Right ventricle myocardium superior (tissue), 1 donor: ENCODE measurements at places on chromosomes 3 and 15. TPM values are rescaled to one million over a fixed set of nuclear protein-coding genes. Genes with fewer than 3 reads are reported as not detected.

Gene CPA3
- 2.1 TPM for total RNA-seq

Gene NDUFB4
- 570 TPM for total RNA-seq

Gene CSTA
- total RNA-seq = 0.73 TPM

Gene CKMT1B
- 0.75 TPM for total RNA-seq

Gene ATP13A5
- total RNA-seq = not detected

- DNase-seq = no peak
Observed at GRCh38 chr15:57923750-57924149, 141.8 kb downstream of the ALDH1A2 start.

DNA sequence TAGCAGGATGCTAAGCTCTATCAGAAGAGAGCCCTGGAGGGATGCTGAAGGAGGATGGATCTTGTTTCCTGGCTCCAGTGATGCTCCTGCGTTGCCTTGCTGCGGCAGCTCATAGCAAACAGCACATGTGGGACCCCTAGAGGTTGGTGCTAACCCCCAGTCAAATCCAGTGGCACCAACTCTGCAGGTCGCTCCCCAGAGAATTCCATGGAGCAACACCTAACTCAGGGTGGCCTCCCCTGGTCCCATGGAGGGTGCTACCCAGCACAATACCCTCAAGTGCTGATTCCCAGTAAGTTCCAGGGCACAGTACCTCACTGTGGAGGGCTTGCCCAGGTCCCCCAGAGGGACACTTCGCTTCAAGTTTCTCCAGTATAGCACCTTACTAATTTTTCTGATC, 231.2 kb downstream of the NEK10 start:
- DNase-seq = no peak

DNA sequence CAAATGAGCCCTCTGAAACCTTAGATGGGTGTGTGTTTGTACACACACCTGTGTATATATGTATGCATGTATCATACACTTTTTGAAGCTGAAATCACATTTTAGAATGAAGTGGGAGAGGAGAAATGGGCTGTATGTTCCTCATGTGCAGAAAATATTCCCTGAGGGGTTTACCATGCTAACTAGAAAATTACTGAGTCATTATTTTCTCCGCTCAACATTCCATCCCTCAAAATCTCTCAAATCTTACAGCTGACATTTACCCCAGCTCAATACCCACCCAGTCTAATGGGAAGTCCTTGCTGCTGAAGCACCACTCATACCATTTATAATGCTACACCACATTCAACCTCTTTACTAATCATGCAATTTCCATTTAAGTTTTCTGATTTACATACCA, 138.6 kb downstream of the P2RY1 start:
- no peak for DNase-seq

DNA sequence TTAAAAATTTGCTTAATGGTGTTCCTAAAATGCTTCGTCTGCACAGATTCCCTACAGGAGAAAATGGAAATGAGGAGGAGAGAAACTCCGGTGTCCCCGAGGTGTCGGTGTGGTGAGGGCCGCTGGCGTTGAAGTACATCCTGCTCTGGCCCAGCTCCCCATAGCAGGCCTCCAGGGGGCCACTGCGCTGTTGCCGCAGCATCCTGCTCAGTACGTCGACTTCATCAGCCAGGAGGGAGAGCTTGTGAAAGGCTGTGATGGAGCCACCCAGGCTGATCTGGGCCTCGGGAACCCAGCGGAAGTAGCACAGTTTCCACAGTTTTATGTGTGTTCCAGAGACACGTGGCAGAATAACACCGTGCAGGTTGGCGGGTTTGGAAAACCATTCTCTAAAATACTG, 37.8 kb downstream of the FAN1 start:
- DNase-seq = no peak

DNA sequence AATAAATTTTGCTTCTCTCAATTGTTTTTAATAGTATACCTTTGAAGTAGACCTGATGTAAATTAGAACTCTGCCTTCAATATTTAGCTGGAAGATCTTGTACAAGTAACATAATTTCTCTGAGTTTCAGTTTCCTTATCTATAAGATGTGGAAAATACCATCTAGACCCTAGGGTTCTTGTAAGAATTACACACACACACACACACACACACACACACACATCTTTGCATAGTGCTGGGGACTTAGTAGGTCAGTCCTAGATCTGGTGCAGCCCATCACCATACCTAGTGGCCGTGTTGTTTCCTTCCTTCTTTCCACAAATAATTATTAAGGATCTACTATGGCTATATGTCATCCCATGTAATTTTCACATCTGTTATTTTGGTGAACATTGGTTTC, 11.0 kb downstream of the TRAT1 start:
- no peak for DNase-seq

DNA sequence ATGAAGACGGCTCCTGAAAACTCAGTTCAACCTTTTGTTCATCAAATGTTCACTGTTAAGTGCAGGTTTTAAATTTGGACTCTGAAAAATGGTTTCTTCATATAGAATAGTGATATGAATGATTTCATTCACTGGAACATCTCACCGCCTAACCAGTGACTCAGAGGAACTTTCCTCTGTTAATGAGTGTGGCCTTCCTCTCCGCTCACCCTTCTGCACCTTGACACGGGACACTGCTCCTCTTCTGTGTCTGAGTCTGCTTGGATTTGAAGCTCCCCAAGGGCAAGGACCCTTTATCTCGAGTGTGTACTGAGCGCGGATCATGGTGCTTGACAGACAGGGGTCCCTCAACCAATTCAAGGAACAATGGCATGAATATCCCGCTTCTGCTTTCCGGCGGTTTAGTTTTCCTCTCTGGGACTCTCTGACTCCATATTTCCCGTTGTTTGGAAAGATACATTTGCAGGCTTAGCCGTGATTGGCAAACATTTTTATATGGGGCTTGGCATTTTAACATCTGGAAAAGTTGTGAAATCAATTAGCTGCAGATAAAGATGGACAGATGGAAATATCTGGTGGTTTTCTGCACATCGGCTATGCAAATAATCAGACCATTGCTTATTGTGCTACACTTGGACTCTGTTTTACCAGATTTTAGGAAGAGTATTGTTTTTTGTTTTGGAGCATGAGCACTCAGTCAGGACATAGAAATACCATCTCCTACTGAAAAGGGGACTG, 20.9 kb downstream of the KBTBD8 start:
- DNase-seq = no peak

DNA sequence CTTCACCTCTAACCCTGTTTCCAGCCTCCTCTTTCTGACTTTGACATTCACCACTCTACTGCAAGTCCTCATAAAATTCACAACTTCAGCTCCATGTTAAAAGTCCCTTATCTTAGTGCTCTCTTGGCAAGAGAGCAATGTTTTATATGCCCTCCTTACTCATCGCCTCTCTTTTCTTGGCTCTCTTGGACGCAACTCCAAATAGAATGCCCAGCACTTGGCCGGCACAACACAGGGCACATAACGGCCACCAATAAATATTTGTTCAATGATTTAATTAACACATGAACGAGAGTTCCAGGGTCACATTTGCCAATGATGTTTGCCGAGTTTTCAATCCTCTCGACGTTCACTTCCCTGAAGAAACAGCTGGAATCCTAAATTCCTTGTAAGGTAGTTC, 401.4 kb downstream of the ROBO1 start:
- DNase-seq = no peak

DNA sequence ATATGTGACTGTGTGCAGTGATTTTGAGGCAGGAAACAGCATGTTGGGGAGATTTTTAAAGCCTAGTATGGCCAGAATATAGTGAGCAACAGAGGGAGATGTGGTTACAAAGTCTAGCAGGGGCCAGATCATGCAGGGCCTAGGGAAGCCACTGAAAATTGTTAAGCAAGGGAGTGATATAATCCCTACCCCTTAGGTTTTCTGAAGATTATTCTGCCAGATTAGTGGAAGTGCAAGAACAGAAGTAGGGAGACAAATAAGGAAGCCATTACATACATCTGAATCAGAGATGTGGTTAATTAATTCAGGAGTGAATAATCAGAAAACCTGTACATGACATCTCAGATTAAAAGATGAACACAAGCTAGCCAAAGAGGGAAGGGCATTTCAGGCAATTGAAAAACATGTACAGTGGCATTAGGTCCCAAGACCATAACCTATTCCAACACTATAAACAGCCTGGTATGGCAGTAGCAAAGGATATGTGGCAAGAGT, 54.8 kb downstream of the MSL2 start:
- DNase-seq = no peak

DNA sequence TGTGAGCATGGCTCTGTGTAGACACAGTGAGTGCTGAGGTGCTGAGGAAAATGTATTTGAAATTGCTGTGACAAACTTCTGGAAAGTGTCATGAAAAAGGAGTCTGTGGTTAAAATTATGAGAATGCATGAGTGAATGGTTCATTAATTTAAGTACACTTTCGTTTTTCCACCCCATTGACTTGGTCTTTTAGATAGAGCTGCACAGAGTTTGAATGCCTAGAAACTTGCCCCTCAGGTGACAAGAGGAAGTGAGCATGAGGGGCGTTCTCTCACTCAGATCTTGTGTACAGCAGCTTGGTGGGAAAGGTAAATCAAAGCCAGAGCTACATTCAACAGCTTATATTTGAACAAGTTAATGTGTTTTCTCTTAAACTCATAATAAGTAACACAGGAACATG, 296.8 kb downstream of the WDR72 start:
- no peak for DNase-seq

GRCh38 chr3:8932507-8932906, 30.8 kb downstream of the RAD18 start:
- no peak for DNase-seq

GRCh38 chr3:189270248-189270832, 98.6 kb downstream of the TPRG1 start:
- peak; percentile 41 for DNase-seq

GRCh38 chr15:68447209-68447608, 15.2 kb upstream of the ITGA11 start:
- no peak for DNase-seq

- no peak for DNase-seq
Observed at GRCh38 chr15:73142802-73143762, 90.8 kb downstream of the NEO1 start.

DNA sequence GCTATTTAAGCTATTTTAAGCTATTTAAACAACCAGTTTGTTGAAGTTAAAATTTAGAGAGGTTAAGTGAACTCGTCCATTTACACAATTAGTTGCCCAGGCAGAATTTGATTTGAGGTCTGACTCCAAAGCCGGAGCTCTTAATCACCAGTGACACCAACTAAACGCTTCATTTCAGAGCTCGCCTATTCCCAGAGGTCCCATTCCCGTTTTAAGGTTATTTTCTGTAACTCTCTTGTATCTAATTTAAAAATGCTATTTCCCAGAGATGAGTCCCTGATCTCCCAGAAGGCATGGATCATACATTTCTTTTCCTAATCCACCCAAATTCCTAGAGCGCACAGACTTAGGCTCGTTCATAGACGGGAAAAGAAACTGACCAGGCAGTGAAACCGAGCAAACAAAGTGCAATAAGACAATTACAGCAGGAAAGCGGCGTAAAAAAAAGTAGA, 904 bp upstream of the MCTP2 start:
- no peak for DNase-seq

GRCh38 chr3:49718858-49719213, 648 bp downstream of the AMIGO3 start:
- DNase-seq = no peak

DNA sequence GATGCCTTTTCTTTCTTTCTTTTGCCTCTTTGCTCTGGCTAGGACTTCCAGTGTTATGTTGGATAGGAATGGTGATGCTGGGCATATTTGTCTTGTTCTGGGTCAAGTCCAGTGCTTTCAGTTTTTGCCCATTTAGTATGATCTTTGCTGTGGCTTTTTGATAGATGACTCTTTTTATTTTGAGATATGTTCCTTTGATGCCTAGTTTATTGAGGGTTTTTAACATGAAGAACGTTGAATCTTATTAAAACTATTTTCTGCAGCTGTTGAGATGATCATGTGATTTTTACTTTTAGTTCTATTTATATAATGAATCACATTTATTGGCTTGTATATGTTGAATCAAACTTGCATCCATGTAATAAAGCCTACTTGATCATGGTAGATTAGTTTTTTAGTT, 363.8 kb upstream of the RASGRP1 start:
- no peak for DNase-seq

DNA sequence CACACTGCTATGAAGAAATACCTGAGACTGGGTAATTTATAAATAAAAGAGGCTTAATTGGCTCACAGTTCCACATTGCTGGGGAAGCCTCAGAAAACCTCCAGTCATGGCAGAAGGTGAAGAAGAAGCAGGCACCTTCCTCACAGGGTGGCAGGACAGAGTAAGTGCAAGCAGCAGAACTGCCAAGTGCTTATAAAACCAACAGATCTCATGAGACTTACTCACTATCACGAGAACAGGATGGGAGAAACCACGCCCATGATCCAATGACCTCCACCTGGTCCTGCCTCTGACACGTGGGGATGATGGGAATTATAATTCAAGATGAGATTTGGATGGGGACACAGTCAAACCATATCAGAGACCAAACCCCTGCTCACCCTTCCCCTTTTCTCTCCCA, 75.0 kb downstream of the TRIM69 start:
- no peak for DNase-seq

DNA sequence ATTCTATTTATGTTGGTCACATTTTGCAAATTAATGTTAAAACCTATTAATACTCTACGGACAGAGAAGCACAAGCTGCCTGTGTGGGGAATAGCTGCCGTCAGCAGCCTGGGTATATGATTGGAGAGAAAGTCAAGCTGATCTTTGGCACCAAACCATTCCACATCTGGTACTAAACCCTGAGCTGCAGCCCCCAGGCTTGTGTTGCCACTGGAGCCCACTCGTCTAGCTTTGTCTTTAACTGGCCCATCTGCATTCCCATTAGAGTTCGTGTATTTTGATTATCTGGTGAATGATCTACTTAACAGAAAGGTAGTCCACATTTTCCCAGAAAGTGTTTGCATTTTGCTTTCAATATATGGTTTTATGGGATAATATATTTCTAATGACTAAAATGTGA, 5.4 kb downstream of the NDUFB4 start:
- no peak for DNase-seq

- DNase-seq = no peak
Observed at GRCh38 chr3:177703788-177704187, 506.5 kb upstream of the TBL1XR1 start.

DNA sequence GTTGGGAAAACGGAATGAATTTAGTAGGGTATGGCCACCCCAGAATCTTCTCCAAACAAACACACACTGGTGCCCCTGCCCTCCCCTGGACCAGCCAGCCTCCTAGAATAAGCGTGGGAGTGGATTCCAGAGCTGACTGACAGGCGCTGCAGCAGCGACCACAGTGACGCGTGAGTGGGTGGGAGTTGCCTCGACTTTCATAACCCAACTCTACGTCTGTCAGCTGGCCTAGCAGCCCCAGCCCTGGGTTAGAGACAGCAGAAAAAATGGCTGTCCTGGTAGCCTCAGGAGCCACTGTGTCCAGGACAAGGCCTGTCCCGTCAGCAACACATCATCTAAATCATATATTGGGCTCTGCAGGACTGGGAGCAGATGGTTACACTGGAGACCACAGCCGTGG, 10.0 kb downstream of the PLA2G4B start:
- no peak for DNase-seq

DNA sequence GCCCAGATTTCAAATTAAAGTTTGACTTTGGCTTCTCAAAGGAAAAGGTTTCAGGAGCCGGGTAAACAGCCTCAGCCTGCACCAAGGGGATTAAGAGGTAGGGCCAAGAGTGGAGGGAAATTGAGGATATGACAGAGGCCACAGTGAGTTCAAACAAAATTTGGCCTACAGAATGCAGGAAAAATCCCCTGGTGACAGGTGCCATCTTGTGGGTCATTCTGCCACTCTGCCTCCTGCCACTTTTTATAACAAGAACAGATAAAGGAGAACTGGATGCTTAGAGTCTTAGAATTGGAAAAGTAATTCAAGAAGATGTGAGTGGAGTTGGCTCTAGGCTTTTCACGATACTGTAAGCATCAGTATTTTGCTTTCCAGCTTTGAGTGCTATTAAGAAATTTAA, 253.2 kb downstream of the NR2F2 start:
- no peak for DNase-seq
